ENCODE measurements at places on chromosomes 16 and 17. TPM values are rescaled to one million over a fixed set of nuclear protein-coding genes. Genes with fewer than 3 reads are reported as not detected.
A peak's percentile ranks its signal among the peaks of the same experiment; 100 is the strongest.

The HOXB4 gene
- 0.63 TPM for total RNA-seq

The HOXB6 gene
- total RNA-seq: 0.30 TPM

DNA sequence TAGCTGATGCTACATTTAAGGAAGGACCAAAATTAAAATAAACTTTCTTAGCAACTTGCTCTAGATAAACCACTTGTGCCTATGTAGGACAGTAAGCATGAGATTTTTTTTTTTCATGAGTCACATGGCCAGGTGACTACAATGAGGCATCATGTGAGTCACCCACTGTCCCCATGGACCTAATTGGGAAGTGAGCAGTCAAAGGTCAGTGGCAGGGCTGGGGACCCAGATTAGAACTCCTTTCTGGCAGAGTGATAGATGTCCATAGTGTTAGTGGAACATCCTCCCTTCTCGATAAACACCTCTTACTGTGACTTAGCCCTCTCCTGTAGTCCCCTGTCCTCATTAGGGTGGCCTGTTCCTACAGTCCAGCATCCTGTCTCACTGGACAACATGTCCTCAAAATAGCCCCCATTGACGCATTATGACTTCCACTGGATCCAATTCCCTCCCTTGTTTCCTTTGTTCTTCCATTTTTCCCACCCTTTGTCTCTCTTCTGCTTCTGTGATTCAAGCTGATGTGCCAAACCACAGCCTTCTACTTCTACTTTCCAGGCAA, 12.4 kb downstream of the ITGB3 start:
- no peak for DNase-seq
- H3K27ac ChIP-seq: peak overlapping the region; percentile 33
- H3K4me3 ChIP-seq: no peak overlapping the region
- H3K27me3 ChIP-seq: no peaks in the 10 kb centered on the region

DNA sequence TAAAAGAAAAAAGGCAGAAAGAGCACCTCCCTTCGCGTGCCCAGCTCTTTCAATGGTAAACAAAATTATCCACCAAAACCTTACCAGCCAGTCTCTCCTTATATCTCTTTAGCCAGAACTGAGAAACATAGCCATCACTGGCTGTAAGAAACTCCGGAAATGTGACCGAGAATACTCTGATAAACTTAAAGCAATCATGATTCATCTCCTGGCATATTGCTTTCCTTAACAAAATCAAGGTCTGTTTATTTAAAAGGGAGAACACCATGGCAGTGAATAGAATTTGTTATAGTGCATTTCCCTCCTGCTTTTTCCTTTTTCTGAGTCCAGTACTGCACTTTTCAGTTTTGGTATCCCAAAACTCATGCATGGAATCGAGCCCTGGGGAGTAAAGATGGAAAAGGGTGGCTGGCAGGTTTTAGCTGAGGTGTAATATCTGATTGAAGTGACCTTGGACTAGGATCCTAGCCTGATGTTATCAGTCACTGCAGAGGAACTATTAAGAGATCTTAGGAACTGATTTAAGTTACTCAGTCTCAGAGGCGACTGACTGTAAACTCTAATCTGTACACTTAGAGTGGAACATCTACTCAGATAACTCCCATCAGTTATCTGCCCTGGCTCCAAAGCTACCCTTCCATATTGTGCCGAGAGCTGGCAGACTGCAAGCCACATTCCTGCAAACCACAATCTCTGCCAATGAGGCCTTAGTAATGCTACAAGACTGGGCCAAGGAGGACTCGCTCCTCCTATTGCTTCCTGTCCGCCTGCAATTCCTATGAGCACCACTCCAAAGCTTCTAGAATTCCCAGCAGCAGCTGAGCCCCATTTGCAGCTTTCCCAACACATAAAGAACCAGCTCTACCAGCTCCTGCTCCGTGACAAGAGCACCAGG, 7.4 kb upstream of the COX10 start:
- peak overlapping the region; percentile 1 for H3K27ac ChIP-seq
- no peaks in the 10 kb centered on the region for H3K4me1 ChIP-seq
- no peak overlapping the region for H3K4me3 ChIP-seq
- DNase-seq: peak; percentile 41
- H3K27me3 ChIP-seq: no peaks in the 10 kb centered on the region

GRCh38 chr17:29060475-29060874, 17.5 kb downstream of the PIPOX start:
- H3K36me3 ChIP-seq: no peaks in the 10 kb centered on the region
- no peak for DNase-seq
- no peaks in the 10 kb centered on the region for H3K4me1 ChIP-seq
- no peak overlapping the region for H3K4me3 ChIP-seq
- no peak overlapping the region for H3K27ac ChIP-seq
- H3K27me3 ChIP-seq: no peaks in the 10 kb centered on the region

The CMTM1 gene
- total RNA-seq: 1.1 TPM

GRCh38 chr16:57235128-57236021, 9.7 kb upstream of the ARL2BP start:
- H3K4me3 ChIP-seq: no peak overlapping the region
- DNase-seq: no peak
- no peaks in the 10 kb centered on the region for H3K27me3 ChIP-seq
- peaks cover 99% of the 10 kb centered on the region for H3K36me3 ChIP-seq
- H3K4me1 ChIP-seq: no peaks in the 10 kb centered on the region

The TBC1D3B gene
- total RNA-seq: 1.4 TPM

The ALOX15B gene
- 0.18 TPM for total RNA-seq

All from heart left ventricle (tissue), 16 donors.